ENCODE measurements at places on chromosomes 1 and 21. TPM values are rescaled to one million over a fixed set of nuclear protein-coding genes. Genes with fewer than 3 reads are reported as not detected.
A peak's percentile ranks its signal among the peaks of the same experiment; 100 is the strongest.

GRCh38 chr1:87131809-87132283, 196.8 kb upstream of the LMO4 start:
- peak; percentile 80 for DNase-seq

- DNase-seq: no peak
These were observed at the start of gene C1orf167 for GRCh38 chr1:11761988-11762406. C1orf167 (plus strand) TSS chr1:11762193; CDS start chr1:11764401, 2,208 bp downstream.

DNA sequence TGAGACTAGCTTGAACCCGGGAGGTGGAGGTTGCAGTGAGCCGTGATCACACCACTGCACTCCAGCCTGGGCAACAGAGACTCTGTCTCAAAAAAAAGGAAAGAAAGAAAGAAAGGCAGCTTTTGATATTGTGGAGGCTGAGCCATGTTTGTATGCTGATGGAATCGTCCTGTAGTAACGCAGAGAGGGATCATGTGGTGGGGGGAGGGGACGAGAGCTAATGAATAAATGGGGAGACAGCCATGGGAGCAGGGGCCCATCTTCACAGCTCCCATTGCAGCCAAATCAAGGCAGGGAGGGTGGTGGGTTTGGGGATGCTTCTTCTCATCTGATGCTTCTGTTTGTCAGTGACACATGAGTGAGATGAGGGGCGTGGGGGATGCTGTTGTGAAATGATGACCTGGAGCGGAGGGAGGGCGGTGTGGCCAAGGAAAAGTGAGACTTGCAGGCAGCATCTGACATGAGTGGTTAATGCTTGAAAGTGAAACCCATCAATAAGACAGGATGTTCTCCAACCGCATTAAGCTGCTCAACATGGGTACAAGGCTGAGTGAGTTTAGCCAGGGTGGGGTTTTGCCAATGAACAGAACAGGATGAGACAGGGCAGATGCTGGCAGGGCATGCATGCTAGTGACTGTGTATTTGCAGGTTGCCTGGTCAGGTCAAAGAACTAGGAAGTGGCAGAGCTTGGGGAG, 16.7 kb downstream of the SPATA21 start:
- no peak for DNase-seq

DNA sequence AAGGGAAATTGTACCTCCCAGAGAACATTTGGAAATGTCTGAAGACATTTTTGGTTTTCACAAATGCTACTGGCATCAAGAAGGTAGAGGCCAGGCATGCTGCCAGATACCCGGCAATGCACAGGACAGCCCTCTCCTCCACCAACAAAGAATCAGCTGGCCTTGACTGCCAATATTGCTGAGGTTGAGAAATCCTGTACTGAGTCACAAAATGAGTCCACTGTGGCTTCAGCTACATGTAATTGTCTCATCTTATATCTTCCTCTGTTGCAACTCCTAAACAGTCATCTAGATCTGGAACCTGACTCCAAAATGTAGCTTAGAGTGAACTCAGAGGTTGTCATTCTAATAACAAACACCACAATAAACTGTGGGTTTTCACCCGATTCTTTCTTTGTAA, 327.5 kb upstream of the POGK start:
- no peak for DNase-seq

GRCh38 chr1:98962156-98962555, 42.5 kb downstream of the PLPPR5 start:
- peak; percentile 30 for DNase-seq

GRCh38 chr21:27060190-27060589, 93.3 kb upstream of the ADAMTS5 start:
- DNase-seq: peak; percentile 88

Gene DR1
- total RNA-seq: 11.8 TPM

Gene EVA1C
- total RNA-seq: 17.8 TPM

- DNase-seq: no peak
These were observed 4.0 kb upstream of the GBP2 start for GRCh38 chr1:89129911-89130310.

- DNase-seq: no peak
These were observed 1.0 kb downstream of the ZNF687 start for GRCh38 chr1:151282883-151283725.

GRCh38 chr21:27026501-27026900, 59.6 kb upstream of the ADAMTS5 start:
- DNase-seq: no peak

Gene FGR
- total RNA-seq: not detected

DNA sequence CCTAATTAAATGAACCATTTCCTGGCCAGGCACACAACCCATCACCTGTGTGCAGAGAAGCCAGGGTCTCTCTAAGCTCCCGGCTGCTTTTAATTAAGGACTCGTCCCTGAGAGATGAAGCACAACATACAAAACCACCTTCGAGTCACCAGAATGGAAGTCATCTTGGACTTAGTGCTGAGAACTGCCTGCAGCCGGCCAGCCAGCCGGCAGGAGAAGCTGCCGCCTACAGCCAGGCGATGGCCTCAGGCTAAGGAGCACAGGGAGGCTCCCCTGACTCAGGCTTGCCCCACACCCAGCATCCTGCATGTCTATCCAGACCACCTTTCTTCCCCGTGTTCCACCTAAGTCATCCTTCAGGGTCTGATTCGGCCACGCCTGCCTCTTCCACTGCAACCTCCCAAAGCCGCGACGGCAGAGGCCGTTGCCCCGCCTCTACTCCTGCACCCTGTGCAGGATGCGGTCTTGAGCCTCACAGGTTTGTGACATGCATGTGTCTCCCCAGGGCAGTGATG, 83.6 kb downstream of the SLC66A1 start:
- peak; percentile 51 for DNase-seq

Gene PHC2
- total RNA-seq: 30.3 TPM

DNA sequence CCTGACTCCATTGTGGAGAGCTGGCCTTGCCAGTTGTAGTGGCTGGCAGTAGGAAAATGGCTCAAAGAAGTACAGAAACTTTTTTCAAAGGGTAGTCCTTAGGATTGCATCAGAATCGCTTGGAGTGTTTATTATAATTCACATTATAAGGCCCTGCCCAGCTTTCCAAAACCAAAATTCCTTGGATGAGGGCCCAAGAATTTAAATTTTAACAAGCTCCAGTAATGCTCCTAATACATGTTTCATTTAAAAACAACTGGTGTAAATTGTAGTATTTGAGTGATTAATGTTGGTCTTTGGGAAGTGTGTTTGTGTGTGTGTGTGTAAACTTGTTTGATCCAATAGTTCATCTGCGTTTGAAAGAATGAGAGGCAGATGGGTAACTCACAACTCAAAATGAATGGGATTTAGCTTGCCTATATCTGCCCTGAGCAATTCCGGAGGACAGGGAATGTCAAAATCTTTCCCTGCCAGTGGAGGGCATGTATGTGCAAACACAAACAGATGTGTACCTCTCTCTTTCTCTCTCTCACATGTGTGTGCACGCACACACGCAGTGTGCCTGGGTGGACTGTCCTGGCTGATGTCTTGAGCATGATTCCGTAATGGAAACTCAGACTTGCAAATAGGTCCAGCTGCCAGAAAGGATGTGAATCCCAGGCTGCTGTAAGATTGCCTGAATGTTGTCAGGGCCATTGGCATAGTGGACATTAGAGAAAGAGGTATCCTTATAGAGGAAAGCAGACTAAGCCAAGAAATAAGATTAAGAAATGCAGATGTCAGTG, 293.1 kb downstream of the LMX1A start:
- DNase-seq: peak; percentile 42

DNA sequence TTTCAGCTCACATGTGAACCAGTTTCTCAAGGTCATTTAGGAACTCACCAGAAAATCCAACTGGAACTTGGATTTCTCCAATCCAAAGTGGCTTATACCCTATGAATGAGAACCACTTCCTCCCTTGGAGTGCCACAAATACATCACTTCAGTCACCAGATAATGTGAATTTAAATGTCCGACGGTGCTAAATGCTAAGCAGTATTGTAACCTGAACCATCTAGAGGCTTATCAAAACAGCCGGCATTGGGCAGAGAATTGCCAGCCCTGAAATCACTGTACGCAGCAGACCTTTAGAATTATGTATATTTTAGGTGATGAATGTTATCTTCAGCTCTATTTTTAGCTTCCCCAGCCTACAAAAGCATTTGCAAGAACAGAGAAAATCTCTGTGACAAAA, 76.8 kb upstream of the COX20 start:
- no peak for DNase-seq

- no peak for DNase-seq
These were observed 2.4 kb downstream of the GRIK3 start for GRCh38 chr1:37031871-37032270.
